ENCODE measurements at places on chromosomes 12 and 14. TPM values are rescaled to one million over a fixed set of nuclear protein-coding genes. Genes with fewer than 3 reads are reported as not detected.

DNA sequence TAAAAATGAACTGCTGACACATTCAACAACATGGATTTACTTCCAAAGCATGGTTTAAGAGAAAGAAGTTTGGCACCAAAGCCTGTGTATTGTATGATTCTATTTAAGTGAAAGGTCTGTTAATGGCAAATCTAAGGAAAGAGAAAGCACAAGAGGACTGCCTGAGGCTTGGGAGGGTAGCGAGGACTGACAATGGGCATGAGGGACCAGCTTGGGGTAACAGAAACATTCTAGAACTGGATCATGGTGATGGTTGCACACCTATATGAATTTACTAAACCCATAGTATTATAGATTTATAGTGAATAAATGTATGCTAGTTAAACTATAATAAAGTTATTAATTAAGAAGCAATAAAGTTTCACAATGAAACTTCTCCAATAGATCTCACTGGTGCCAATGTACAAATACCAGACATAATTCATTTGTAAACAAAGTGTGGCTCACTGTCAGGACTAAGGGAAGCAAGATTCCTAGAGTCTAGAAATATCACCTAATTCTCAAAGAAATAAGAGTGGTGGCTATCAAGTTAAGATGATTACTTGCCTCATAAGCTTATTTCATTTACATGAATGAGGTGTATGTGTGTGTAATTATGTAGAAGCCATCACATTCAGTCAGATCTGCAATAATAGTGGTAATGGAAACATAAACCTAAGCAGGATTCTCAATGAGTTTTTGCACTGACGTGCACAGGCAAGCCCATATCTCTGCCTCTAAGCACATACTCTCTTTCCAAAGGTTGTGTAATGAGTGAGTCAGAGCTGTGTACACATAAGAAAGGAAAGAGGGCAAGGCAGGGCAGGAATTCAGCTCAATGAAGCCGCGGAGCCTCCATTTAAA, 353.4 kb downstream of the KCNH5 start:
- H3K4me3 ChIP-seq: no peak overlapping the region
- H3K27me3 ChIP-seq: no peaks in the 10 kb centered on the region
- H3K27ac ChIP-seq: no peak overlapping the region

GRCh38 chr12:90965204-90965603, 10.2 kb upstream of the CCER1 start:
- H3K27me3 ChIP-seq: no peaks in the 10 kb centered on the region
- no peaks in the 10 kb centered on the region for H3K36me3 ChIP-seq
- no peak overlapping the region for H3K27ac ChIP-seq
- H3K4me3 ChIP-seq: no peak overlapping the region
- DNase-seq: no peak

DNA sequence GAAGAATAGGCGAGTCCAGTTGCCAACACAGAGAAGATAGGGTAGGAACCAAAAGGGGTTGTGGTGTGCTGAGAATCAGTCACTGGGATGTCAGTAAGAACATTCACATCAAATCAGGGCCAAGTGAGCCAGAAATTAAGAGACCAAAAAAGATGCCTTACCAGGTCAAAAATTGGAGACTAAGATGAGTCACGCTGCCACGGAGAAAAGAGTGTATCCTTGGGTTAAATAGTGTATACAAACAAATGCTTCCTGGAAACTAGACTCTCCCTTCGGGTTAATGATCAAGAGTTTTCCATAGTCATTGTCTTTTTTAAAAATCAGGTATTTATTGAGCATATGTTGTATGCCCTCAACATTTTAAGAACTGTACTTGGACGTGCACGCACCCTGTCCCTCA, 45.2 kb upstream of the BAZ1A start:
- H3K36me3 ChIP-seq: no peaks in the 10 kb centered on the region
- no peak overlapping the region for H3K27ac ChIP-seq

DNA sequence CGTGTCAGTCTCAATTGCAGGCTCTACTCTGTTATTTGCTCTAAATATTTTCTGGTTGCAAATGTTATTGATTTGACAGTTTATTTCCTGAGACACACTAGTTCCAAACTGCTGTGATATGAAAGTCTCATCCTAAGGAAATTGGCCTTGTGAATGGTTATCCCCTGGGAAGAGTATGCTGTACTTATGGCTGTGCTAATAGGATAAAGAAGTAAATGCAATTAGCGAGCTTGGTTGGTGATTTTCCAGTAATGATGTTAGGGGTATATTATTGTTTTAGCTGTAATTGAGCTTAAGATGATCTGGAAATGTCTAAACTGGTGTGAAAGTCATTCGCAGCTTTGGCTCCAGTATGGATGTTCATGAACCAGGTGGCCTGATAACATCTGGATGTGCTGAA, 197.9 kb downstream of the SUDS3 start:
- H3K4me1 ChIP-seq: no peaks in the 10 kb centered on the region
- no peaks in the 10 kb centered on the region for H3K27me3 ChIP-seq
- H3K27ac ChIP-seq: no peak overlapping the region
- no peaks in the 10 kb centered on the region for H3K36me3 ChIP-seq
- no peak for DNase-seq
- H3K4me3 ChIP-seq: no peak overlapping the region

- H3K4me1 ChIP-seq: no peaks in the 10 kb centered on the region
- H3K27ac ChIP-seq: no peak overlapping the region
- DNase-seq: no peak
- no peak overlapping the region for H3K4me3 ChIP-seq
- H3K36me3 ChIP-seq: no peaks in the 10 kb centered on the region
- H3K27me3 ChIP-seq: no peaks in the 10 kb centered on the region
These were observed 274.0 kb downstream of the NOVA1 start for GRCh38 chr14:26323869-26324268.

Gene CCDC184
- total RNA-seq: 2.2 TPM

Gene INHBE
- total RNA-seq: not detected

DNA sequence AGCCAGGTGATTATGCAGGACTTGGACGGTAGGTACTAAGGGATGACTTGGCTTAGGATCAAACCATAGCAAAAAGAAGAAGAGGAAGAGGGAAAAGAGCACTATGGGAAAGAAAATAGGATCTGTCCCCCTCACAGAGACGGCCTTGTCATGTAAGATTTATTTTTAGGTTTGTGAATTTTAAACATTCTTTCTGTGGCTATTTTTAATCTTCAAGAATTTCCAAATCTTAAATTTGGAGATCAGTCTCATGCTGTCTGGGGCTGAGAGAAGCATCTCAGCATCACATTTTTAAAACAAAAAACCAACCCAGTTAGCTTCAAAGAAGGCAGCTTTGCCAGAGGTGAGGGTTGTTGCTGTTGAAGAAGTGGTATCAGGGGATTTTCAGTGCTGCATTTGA, 52.6 kb upstream of the STRN3 start:
- peaks cover 3% of the 10 kb centered on the region for H3K4me1 ChIP-seq
- no peak overlapping the region for H3K4me3 ChIP-seq
- H3K36me3 ChIP-seq: no peaks in the 10 kb centered on the region
- no peak overlapping the region for H3K27ac ChIP-seq
- no peak for DNase-seq

- H3K4me1 ChIP-seq: no peaks in the 10 kb centered on the region
- no peak for DNase-seq
- H3K4me3 ChIP-seq: no peak overlapping the region
These were observed 89.7 kb downstream of the PPP2R5E start for GRCh38 chr14:63453443-63453936.

DNA sequence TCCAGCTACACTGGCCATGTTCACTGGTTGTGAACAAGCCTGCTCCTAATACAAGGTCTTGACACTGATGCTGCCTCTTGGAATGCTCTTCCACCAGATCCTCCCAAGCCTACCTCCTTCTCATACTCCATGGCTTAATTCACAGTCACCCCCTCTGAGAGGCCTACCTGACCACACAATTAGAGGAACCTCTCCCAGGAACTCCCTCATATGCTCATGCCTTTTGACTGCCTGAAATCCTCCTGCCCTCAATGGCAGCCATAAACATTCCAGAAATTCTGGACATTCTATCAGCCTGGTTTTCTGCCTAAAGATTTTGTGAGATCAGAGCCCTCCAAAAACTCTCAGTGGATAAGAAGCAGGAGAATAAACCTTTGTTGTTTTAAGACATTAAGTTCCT, 340.2 kb downstream of the C12orf75 start:
- no peak overlapping the region for H3K27ac ChIP-seq
- no peaks in the 10 kb centered on the region for H3K36me3 ChIP-seq
- no peaks in the 10 kb centered on the region for H3K27me3 ChIP-seq
- no peak overlapping the region for H3K4me3 ChIP-seq

Gene LMNTD1
- not detected for total RNA-seq

Data from aorta (tissue), 5 donors.